ENCODE measurements at places on chromosomes 6 and 20.

GRCh38 chr6:140043357-140043756, 668.9 kb upstream of the CITED2 start:
- no peak for DNase-seq

DNA sequence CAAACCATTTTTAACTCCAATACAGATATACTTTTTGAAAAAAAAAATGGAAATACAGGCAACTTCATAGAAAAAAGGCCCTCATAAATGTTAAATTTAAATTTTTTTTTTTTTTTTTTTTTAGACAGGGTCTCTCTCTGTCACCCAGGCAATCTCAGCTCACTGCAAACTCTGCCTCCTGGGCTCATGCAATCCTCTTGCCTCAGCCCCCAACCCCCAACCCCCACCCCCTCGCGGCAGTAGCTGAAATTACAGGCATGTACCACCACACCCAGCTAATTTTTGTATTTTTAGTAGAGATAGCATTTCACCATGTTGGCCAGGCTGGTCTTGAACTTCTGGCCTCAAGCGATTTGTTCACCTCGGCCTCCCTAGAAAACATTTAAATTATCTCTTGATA, 12.8 kb upstream of the ULBP3 start:
- DNase-seq, result no peak

DNA sequence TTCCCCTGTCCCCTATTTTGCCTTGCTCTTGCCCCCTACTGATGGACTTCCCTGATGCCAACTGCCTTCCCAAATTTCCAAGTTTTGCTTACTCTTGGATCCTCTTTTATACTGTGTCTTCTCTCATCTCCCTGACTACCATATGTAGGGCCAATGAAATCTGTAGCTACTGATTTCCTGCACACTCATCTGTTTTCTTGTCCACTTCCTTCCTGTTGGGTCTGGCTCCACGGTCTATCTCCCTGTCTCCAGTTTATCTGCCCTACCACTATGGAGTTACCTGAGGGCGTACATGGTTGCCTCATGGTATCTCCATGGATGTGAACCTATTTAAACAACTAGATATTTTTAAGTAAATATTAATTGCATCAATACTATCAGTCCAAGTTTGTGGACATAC, 140.3 kb upstream of the MCHR2 start:
- no peak for DNase-seq

DNA sequence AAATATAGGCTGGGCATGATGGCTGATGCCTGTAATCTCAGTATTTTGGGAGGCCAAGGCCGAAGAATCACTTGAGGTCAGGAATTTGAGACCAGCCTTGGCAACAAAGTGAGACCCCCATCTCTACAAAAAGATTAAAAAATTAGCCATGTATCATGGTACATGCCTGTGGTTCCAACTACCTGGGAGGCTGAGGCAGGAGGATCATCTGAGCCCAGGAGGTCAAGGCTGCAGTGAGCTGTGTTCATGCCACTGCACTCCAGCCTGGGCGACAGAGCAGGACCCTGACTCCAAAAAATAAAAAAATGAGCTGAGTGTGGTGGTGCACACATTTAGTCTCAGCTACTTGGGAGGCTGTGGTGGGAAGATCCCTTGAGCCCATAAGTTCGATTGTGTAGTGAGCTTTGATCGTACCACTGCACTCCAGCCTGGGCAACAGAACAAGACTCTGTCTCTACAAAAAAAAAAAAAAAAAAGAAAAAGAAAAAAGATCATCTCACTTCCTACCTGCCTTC, 10.1 kb upstream of the GUCA1B start:
- no peak for DNase-seq

DNA sequence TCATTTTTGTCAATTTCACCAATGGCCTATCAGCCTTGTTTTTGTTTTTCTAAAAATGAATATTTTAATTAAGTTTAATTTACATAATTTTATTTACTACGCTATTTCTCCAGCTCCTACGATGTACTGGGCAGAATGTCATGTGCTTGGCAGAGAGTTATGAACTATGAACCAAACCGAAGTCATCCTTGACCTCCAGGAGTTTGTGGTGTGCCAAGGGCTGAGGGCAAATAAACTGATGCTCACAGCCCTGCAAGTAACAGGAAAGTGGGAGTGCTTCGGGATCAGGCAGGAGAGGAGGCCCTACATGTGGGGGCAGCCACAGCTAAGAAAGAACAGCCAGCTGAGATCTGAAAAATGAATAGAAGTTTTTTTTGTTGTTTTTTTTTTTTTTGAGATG, 38.6 kb downstream of the ZNF217 start:
- no peak for DNase-seq

DNA sequence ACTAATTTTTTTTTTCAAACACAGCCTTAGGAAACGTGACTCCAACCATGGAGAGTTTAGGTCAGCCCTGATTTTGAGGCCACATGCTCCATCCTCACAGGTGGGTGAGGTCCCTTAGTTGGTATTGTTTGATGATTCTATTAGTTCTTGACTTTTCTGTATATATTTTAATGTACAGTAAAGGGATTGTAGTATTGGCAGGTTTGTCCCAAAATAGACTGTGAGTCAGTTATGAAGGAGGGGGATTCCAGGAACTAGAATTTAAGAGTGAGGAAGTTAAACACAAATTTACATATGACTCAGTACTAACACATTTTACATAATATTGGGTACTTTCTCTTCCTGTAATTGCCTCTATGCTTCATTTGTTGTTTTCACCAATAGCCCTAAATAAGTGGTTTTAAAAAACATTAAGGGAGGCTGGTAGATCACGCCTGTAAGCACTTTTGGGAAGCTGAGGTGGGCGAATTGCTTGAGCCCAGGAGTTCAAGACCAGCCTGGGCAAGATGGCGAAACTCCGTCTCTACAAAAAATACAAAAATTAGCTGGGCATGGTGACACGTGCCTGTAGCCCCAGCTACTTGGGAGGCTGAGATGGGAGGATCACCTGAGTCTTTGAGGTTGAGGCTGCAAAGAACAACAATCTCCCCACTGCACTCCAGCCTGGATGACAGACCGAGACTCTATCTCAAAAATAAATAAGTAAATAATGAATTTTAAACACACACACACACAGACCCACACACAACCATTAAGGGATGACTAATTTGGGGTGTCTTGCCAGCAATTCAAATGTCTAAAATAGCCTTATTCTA, 81.8 kb downstream of the SGK1 start:
- no peak for DNase-seq

DNA sequence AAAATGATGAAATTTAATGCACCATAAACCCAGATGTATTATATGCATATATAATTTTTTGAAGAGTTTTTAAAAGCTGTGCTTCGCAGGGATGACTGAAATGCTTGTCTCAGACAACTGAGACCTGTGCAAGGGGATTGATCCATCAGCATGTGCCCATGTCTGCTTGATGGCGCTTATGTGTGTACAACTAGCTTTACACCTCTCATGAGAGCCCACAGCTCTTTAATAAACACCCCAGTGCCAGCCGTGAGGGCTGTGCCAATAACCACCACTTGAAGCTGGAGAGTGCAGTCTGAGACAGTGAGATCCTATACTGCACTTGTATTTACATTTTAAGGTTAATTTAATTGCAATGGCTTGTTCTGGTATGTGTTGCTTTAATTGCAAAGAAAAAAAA, 225.5 kb downstream of the BCKDHB start:
- DNase-seq, result no peak

DNA sequence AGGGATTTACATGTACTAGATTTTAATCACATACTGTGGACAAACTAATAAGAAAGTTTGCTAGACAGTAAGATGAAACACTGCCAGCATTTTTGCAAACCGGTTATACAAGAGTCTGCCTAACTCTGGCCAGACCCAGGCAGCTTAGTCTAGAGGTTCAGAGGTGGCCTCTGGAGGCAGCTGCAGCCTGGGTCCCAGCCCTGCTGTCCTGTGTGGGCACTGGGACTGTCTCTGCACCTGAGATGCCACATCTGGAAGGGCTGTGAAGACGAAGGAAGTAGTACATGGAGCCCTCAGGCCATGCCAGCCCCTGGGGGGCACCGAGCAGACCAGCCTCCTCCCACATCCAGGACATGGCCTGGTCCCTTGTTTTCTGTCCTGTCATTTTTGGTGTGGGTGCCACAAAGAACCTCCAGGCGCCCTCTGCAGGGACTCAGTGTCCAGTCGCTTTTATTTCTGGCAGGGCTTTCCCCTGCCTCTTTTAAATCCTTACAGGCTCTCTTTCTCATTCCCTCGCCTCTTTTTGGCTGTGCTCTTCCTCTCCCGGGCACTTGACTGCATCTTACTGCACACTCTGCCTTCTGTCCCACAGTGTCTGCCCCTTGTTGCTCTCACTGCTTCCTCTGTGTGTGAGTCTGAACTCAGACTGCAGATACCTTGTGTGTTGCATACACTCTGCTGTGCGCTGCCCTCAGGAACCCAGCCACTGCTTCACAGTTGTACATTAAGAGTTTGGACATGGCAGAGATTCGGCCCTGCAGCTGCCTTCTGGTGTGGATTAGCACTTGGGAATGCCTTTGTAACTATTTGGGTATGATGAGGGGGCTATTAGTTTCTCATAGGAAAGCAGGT, 216.7 kb downstream of the ZDHHC14 start:
- DNase-seq, result no peak

Data from omental fat pad (tissue), 4 donors.